Kidney (tissue), 22 donors: ENCODE measurements at places on chromosomes 1 and 21. TPM values are rescaled to one million over a fixed set of nuclear protein-coding genes. Genes with fewer than 3 reads are reported as not detected.

AKT3 gene
- 81.6 TPM for total RNA-seq

PGLYRP4 gene
- total RNA-seq = not detected

LPAR3 gene
- 0.22 TPM for total RNA-seq

AP4B1 gene
- total RNA-seq = 21.7 TPM

CCDC27 gene
- not detected for total RNA-seq

KRTAP13-4 gene
- total RNA-seq = not detected

DENND2C gene
- 2.5 TPM for total RNA-seq

GJB4 gene
- total RNA-seq = 0.50 TPM

- peak; percentile 52 for DNase-seq
- peaks cover under 1% of the 10 kb centered on the region for H3K4me1 ChIP-seq
- no peak overlapping the region for H3K27ac ChIP-seq
- peaks cover 2% of the 10 kb centered on the region for H3K27me3 ChIP-seq
- no peaks in the 10 kb centered on the region for H3K36me3 ChIP-seq
- no peak overlapping the region for H3K4me3 ChIP-seq
Observed at GRCh38 chr1:204647114-204647804, 38.3 kb downstream of the LRRN2 start.

DNA sequence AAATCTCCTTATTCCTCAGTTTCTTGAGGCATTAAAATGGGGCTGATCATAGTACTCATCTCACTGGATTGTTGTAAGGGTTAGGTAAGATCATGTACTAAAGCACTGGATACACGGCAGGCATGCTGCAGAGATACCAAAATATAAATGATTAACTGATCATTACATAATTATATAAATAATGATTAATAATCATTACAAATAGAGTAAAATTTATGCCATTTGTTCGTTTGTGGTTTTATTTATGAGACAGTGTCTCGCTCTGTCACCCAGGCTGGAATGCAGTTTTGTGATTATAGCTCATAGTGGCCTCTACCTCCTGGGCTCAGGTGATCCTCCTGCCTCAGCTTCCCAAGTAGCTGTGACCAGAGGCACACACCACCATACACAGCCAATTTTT lies 140.7 kb downstream of the HHAT start:
- H3K36me3 ChIP-seq = no peaks in the 10 kb centered on the region
- H3K27me3 ChIP-seq = no peaks in the 10 kb centered on the region
- no peaks in the 10 kb centered on the region for H3K4me1 ChIP-seq
- no peak overlapping the region for H3K4me3 ChIP-seq
- DNase-seq = no peak
- H3K27ac ChIP-seq = no peak overlapping the region

DNA sequence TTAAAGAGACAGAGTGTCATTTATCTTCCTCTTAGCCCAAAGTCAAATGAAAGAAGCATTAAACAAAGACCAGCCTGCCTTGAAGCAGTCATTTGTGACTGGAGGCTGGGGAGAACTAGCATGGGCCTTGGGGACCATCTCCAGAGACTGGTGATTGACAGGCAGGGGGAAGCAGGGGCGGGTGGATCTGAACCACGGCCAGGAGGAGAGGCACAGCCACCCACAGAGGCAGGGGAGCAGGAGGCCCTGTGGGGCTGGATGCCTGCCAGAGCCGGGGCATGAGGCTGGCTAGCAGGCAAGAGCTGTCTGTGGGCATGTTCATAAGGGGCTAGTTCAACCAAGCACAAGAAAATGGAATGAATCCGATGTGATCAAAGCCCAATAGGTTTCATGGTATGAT lies 73.9 kb downstream of the PLXNA2 start:
- no peak overlapping the region for H3K4me3 ChIP-seq
- DNase-seq = no peak
- H3K27me3 ChIP-seq = no peaks in the 10 kb centered on the region
- peaks cover 11% of the 10 kb centered on the region for H3K4me1 ChIP-seq
- H3K36me3 ChIP-seq = no peaks in the 10 kb centered on the region

- DNase-seq = no peak
- peaks cover 2% of the 10 kb centered on the region for H3K36me3 ChIP-seq
- no peak overlapping the region for H3K27ac ChIP-seq
- H3K4me3 ChIP-seq = no peak overlapping the region
Observed at GRCh38 chr1:119959268-119960220, 63.2 kb upstream of the ADAM30 start.

DNA sequence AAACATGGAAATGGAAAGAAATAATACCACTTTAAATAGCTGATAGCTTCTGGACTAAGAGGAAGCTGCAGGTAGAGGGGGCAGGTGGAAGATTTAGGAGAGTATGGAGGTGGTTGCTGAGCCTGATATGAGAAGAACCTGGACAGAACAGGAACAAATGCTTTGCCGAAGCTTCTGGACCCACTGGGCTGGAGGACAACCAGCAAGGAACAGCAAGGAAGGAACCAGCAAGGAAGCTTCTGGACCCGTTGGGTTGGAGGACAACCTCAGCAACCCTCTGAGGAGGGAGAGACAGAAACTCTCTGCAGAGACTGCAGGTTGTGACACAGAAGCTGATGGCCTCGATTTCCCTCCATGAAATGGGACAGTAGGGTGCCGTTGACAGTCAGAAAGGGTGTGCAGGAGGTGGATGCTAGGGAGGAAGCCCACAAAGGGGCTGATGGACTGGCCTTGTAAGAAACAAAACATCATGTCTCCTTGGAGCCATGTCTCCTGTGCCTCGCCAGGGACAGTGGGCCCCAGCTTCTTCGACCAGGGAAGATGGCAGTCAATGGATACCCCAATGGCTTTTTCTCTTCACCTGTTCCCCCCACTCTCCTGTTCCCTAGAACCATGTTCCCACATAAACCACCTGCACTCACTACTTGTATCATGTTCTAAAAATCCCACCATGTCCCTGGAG lies 8.3 kb upstream of the WNT3A start:
- no peak for DNase-seq
- H3K27ac ChIP-seq = no peak overlapping the region
- H3K27me3 ChIP-seq = no peaks in the 10 kb centered on the region
- no peaks in the 10 kb centered on the region for H3K4me1 ChIP-seq
- H3K36me3 ChIP-seq = no peaks in the 10 kb centered on the region

- no peak overlapping the region for H3K4me3 ChIP-seq
- no peaks in the 10 kb centered on the region for H3K36me3 ChIP-seq
- H3K27ac ChIP-seq = no peak overlapping the region
- no peak for DNase-seq
- no peaks in the 10 kb centered on the region for H3K27me3 ChIP-seq
Observed at GRCh38 chr1:209988706-209989105, 50.7 kb downstream of the SYT14 start.

GRCh38 chr1:110187139-110187890 lies 22.8 kb upstream of the KCNC4 start:
- no peak for DNase-seq
- H3K27me3 ChIP-seq = peaks cover 6% of the 10 kb centered on the region
- no peak overlapping the region for H3K27ac ChIP-seq
- no peak overlapping the region for H3K4me3 ChIP-seq
- H3K36me3 ChIP-seq = no peaks in the 10 kb centered on the region

DNA sequence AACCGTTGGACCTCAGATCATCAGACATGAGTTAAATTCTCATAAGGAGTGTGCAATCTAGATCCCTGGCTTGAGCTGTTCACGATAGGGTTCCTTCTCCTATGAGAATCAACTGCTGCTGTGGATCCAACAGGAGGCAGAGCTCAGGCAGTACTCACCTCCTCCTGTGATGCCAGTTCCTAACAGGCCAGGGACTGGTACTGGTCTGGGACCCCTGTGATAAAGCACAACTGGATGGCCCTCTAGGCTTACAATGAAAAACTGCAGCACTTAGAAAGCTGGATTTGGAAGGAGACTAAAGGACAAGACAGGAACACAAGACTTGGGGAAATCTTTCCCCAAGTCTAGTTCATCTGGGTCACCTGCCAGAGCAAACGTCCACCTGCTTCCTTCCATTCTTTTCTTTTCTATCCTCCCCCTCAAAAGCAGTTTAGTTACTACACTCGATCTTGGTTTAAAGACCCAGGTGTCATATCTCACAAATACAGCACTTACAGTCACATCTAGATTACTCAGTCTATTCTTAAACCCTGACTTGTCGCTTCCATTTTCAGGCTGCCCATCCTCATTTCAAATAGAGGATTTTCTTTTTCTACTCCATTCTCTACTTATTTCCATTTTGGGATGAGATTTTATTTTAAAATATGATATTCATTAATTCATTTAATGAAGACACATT lies 59.8 kb downstream of the PTPN14 start:
- H3K4me3 ChIP-seq = no peak overlapping the region
- no peaks in the 10 kb centered on the region for H3K36me3 ChIP-seq
- DNase-seq = no peak
- no peaks in the 10 kb centered on the region for H3K27me3 ChIP-seq
- no peak overlapping the region for H3K27ac ChIP-seq

DNA sequence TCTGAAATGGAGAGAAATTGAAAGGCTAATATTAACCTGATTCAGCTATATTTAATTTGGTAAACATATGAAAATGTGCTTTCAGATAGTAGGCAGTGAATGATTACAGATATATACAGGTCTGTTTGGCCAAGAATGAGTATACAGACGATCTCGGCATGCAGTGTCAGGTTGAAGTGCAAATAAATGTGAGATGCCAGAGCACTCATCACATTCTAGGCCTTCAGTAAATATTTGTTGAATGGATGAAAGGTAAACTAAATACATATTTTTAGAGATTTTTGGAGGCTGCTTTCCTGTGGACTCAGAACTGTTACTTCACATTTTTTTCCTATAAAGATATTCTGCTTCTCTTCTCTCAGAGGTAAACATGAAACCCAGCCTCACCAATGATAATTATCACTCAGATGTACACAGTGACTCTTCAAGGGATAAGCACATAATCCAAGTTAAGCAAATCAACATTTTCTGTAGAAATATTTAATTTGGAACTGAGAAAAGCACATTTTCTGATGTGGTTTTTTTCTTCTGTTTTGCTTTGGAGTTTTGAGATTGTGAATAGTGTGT lies 702.9 kb downstream of the BRINP3 start:
- H3K27ac ChIP-seq = no peak overlapping the region
- no peaks in the 10 kb centered on the region for H3K27me3 ChIP-seq
- DNase-seq = no peak
- no peaks in the 10 kb centered on the region for H3K36me3 ChIP-seq
- H3K4me3 ChIP-seq = no peak overlapping the region

- H3K36me3 ChIP-seq = no peaks in the 10 kb centered on the region
- H3K4me3 ChIP-seq = no peak overlapping the region
- no peaks in the 10 kb centered on the region for H3K27me3 ChIP-seq
- peaks cover 4% of the 10 kb centered on the region for H3K4me1 ChIP-seq
- H3K27ac ChIP-seq = no peak overlapping the region
Observed at GRCh38 chr1:167718914-167719691, 2.7 kb upstream of the MPZL1 start.

- H3K36me3 ChIP-seq = no peaks in the 10 kb centered on the region
- H3K27me3 ChIP-seq = no peaks in the 10 kb centered on the region
- no peaks in the 10 kb centered on the region for H3K4me1 ChIP-seq
- H3K27ac ChIP-seq = no peak overlapping the region
Observed at GRCh38 chr1:223639331-223639749, 26.2 kb downstream of the CAPN8 start.

DNA sequence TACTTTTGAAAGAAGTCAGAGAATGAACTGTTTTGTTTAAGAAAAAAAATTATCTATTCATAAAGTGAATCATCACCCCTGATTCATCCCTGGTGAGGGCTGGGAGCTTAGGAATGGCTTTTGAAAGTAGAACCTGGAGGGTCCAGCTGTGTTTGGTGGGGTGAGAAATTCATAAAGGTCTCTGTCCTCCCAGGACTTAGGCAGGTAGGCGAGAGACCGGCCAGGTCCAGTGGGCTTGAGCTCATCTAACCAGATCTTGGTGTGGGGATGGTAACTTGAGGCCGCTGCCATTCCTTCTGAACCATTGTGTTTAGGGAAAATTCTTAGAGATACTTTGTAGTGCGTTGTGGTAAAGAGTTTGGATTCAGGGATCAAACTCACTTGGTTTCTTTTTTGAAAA lies 156.8 kb upstream of the TNR start:
- no peak for DNase-seq
- no peak overlapping the region for H3K4me3 ChIP-seq
- H3K4me1 ChIP-seq = no peaks in the 10 kb centered on the region
- no peak overlapping the region for H3K27ac ChIP-seq

DNA sequence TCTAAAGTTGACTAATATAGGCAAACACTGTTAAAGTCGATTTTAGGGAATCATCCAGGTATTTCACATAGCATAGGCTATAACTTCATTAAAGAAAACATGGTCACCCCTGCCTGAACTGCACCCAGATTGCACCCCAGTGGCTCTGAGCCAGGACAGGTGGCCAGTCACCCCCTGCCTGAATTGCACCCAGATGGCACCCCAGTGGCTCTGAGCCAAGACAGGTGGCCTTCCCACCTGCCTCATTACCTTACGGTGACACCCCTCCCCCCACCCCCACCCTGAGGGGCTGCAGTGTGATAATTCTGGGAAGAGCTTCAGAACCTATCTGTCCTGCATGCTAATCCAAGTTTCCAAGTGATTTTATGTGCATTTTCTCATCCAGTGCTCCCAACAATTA lies 78.9 kb downstream of the DSCAM start:
- H3K4me3 ChIP-seq = no peak overlapping the region
- H3K27ac ChIP-seq = no peak overlapping the region
- H3K36me3 ChIP-seq = no peaks in the 10 kb centered on the region
- DNase-seq = no peak
- H3K27me3 ChIP-seq = no peaks in the 10 kb centered on the region

GRCh38 chr1:226632169-226632879 lies 83.8 kb downstream of the STUM start:
- peak; percentile 26 for DNase-seq
- no peak overlapping the region for H3K4me3 ChIP-seq
- no peaks in the 10 kb centered on the region for H3K4me1 ChIP-seq
- peaks cover 4% of the 10 kb centered on the region for H3K36me3 ChIP-seq
- no peak overlapping the region for H3K27ac ChIP-seq

GRCh38 chr1:160720356-160721085 lies 8.9 kb upstream of the CD48 start:
- H3K4me1 ChIP-seq = no peaks in the 10 kb centered on the region
- H3K27me3 ChIP-seq = no peaks in the 10 kb centered on the region
- DNase-seq = no peak

GRCh38 chr1:203733009-203733863 lies 31.7 kb upstream of the LAX1 start:
- H3K4me3 ChIP-seq = no peak overlapping the region
- H3K4me1 ChIP-seq = no peaks in the 10 kb centered on the region

- no peak overlapping the region for H3K4me3 ChIP-seq
- DNase-seq = no peak
- H3K27me3 ChIP-seq = no peaks in the 10 kb centered on the region
- no peaks in the 10 kb centered on the region for H3K36me3 ChIP-seq
Observed at GRCh38 chr1:240478536-240478935, 133.4 kb downstream of the GREM2 start.

DNA sequence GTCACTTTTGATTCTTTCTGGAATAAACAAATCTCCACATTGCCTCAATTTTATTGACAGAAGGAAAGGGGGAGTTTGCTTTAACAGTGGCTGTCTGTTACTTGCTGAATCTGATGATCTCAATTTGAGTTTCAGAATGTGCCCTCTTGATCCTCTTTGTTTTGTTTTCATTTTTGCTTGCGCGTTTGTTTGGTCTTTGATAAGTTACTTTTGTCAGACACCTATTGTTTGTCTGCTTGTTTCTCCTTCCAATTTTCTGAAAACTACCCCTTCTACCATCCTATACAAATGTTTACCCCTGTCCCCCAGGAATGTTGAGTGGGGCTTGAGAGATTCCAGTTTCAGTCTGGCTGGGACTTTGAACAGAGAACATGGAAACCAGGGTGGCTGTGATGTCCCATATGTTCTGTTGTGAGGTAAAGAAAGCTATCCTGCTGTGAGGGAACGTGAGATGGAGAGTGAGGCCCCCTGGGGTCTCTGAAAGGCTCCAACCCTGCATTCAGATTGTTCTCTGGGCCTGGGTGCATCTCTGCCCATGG lies 11.8 kb upstream of the XCL2 start:
- no peak for DNase-seq
- no peak overlapping the region for H3K4me3 ChIP-seq
- no peak overlapping the region for H3K27ac ChIP-seq
- H3K4me1 ChIP-seq = no peaks in the 10 kb centered on the region
